NCI-H524 (cell line): ENCODE measurements at places on chromosomes 1 and 21.

DNA sequence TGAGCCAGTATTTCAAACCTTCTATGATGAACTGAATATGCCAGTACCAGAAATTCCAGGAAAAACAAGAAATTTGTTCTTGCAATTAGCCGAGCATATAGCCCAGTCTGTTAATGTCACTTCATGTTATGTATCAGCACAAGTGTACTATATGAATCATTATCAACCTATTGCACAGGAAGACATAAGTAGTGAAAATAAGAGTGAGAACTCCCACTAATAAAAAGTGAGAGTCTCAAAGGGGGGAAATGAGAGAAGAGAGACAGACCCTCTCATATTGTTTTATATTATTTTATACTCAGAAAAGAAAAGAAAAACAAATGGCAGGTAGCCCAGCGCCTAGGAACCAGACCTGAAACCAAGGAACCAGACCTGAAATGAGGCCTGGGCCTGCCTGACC is 16.2 kb downstream of the JMJD4 start:
- DNase-seq, result no peak

DNA sequence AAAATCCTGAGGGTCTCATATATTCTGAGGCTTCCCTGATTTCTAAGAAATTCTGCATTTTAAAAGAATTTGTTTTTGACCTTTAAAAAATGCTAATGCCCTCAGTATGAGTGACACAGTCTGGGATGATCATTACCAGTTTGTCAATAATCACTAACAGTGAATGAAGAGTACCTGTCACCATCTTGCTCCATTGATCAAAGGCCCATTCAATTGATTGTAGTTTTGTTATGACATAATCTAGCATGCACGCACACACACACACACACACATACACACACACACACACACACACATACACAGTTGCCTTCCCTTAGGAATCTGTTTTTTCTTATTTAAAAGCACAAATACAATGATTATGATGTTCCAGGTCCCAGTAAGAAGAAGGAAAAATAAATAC is 250.4 kb downstream of the NFIA start:
- no peak for DNase-seq

GRCh38 chr1:20421441-20421840 is 64.6 kb downstream of the CAMK2N1 start:
- DNase-seq, result no peak

DNA sequence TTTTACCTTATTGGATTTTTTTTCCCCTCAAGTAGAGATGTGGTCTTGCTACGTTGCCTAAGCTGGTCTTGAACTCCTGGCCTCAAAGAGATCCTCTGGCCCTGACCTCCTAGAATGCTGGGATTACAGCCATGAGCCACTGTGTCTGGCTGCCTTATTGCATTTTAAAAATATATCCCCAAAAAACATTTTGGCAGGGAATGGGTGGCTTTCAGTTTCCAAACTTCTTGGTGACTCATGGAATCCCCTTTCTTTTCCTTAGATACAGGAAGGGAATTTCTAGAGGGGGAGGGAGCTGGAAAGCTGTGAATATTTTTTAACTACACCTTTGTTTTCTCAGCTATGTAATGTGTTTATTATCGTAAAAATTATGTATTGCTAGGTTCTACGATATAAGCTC is 73.3 kb downstream of the SNRPE start:
- DNase-seq, result no peak

DNA sequence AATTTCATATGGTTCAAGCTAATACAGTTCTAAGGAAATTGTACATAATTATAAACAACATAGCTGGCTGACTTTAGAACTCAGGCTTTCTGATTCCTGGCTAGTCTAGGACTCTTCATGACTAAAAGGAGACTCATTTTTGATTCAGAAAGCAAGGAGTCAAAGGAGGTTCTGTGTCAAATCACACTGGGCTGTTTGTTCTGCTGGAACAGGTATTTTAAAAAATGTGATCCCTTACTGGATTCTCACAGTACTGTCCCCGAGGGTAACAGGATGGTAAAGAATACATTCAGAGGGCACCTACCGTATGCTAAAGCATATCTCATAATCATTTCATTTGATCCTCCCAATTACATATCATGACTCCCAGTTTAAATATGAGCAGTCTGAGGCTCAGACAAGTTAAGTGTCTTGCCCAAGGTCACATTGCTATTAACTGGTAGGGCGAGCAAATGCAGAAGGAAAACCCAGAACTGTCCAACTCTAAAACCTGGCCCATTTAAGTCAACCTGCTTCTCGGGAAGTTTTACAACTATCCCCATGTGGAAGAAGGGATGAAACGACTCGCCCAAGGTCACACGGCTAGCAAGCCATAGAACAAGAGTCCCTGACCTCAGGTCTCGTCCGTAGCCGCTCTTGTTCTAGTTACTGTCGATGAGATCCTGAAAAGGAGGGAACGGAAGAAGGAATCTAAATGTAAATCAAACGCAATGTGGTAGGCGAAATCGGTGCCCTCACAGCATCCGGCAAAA is 675 bp downstream of the MYSM1 start:
- peak; percentile 8 for DNase-seq

- peak; percentile 62 for DNase-seq
Measured at GRCh38 chr1:229579059-229579673, 20.7 kb upstream of the ABCB10 start.

DNA sequence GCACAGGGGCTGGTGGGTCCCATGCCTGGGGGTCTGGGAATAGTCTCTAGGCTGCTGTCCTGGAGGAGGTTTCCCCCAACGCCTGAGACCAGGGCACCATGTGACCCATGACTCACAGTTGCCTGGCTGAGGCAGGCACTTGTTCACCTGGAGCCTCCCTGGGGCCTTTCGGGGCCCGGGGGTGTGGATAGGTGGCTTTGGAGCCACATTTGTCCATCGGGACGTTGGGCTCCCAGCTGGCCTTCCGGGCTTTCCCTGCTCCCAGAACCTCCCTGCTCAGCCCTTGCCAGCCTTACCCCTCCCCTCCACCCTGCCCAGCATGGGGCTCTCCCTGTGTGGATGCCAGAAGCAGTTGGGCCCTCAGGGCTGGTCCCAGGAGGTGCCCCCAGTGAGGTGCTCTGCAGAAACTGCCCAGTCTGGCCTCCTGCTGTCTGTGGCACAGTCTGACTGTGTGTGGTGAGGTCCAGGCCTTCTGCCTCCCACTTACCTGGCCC is 14.2 kb downstream of the COL6A1 start:
- no peak for DNase-seq

DNA sequence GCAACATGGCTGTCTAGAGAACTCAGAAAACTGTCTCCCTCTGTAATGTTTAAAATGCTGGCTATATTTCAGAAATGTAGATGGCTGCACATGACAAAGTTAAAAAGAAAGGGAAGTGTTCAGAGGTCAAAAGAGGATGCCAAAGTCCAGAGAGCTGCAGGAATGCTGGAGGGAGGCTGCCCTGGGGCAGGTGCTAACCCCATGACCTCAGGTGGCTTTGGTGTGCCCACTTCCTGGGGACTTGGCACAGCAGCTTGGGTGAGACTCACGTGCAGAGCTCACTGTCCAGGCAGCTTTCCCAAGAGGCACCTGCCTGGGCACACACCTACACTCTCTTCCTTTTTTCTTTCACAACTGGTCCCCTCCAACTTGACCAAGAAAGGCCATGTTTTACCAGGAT is 256.4 kb downstream of the KCNJ6 start:
- DNase-seq, result no peak

- DNase-seq, result no peak
Measured at GRCh38 chr21:45736042-45736689, 92.6 kb downstream of the PCBP3 start.

DNA sequence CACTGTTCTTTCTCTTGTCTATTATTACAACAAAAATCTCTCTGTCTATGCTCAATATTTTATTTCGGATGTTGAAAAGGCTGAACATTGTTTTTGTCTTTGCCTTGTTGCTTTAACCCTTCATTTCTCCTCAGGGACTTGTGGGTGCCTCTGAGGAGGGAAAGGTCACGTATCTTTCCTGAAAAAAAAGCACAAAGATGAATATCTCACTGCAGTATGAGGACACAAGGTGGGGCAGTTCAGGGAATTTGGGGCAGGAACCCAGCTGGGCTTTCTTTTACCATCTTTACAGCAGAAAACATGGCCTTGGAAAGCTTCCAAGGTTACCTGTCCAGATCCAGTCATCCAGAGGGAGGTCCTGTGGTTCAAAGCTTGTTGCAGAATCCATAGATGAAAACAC is 99.1 kb upstream of the LPGAT1 start:
- DNase-seq, result no peak

GRCh38 chr1:45846931-45847330 is 43.5 kb downstream of the MAST2 start:
- no peak for DNase-seq

GRCh38 chr1:41846625-41847405 is 71.9 kb downstream of the HIVEP3 start:
- no peak for DNase-seq

DNA sequence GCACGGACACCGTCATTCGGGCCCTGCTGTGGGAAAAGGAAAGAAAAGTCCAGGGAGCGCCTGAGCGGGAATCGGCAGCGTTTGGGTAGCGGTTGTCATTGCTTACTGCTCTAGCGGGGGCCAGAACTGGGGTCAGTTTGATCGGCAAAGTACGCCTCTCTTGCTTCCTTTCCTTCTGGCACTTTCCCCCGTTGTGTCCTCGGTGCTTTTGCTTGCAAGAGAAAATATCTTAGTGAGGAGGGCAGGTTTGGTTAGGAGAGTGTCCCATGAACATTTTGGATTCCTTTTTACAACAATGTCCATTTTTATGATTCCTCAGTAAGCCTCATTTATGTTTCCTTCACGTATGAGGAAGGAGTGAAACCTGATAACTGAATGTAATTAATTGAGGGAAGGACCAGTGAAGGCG is 670 bp downstream of the ST3GAL3 start:
- no peak for DNase-seq

GRCh38 chr1:208683141-208683540 is 439.0 kb upstream of the PLXNA2 start:
- DNase-seq, result peak; percentile 1

DNA sequence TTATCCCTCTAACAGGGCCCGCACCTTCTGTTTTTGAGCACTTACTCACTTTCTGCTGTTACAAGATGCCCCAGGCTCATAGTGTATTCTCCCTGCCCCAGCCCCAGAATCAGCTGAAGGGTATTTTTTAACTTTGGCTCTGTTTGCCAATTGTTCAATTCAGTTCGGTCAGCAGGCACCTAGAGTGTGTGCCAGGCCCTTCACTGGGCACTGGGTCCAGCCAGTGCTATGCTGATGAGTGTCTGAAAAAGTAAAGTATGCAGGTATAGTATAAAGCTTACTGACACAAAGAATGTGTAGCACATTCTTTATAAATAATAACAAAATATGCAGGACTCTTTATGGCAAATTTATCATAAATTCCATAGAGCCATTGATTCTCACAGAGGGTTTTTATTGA is 35.0 kb downstream of the FHAD1 start:
- no peak for DNase-seq

DNA sequence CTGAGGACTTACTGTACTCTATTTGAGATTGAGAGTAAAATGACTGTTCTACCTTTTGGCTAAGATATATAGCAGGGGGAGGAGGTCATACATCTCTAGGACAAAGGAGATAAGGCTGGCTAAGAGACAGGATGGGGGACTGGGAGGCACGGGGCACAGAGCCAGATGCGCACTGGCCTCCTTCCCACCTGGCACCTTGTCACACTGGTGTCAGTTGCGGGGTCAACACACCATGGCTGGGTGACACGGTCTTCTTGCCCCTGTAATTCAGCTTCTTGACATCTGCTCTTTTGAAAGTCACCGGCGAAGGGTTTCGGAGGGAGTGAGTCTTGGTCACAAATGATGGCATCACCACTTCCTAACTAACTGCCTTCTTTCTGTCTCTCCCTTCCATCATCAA is 177.3 kb downstream of the ZSCAN20 start:
- no peak for DNase-seq

DNA sequence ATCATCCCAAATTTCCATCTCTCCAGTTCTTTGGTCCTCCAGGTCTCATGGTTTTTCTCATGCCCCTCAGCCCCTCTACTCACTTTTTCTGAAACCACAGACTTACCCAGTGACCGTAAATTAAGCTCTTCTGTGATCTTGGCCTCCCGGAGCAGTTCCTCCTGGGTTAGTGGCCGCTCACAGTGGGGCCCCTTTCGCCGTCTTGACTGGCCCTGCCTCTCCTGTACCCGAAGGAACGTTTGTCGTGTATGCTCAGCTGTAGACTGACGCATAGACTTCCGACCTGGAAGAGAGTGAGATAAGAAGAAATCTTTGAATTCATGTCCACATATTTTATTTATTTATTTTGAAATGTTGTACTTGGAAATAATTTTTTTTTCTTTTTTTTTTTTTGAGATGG is 5.8 kb downstream of the VPS72 start:
- DNase-seq, result no peak

DNA sequence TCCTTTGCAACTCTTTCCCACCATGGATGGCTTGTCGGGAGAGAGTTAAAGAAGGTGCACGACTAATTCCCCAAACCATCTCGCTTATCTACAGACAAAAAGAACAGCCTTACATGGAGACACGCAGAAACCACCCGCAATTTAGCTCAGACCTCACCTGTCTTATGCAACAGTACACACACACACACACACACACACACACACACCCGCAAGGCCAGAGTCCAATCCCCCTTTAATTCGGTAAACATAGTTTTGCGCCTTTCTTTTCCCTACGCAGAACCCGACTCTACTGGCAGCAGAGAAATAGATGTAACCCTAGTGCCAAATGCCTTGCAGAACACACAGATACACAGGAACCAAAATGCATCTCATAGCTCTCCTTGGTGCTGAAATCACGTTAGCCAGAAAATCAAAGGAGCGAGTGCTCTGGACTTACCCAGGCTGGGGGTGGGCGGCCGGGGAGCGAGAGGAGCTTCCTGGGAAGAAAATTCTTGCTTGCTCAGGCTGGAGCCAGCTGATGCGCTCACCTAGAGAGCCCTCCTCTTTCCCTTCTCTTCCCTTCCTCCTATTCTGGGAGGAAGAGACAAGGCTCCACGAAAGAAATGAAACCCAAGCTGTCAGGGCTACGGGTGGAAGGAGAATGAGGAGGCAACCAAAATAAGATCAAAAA is 470 bp downstream of the TNR start:
- no peak for DNase-seq

- peak; percentile 53 for DNase-seq
Measured at GRCh38 chr1:27218736-27219135, 15.7 kb upstream of the WDTC1 start.

GRCh38 chr1:61504305-61504704 is 220.6 kb downstream of the TM2D1 start:
- DNase-seq, result no peak

GRCh38 chr1:202237052-202237451 is 43.5 kb downstream of the LGR6 start:
- DNase-seq, result peak; percentile 76

DNA sequence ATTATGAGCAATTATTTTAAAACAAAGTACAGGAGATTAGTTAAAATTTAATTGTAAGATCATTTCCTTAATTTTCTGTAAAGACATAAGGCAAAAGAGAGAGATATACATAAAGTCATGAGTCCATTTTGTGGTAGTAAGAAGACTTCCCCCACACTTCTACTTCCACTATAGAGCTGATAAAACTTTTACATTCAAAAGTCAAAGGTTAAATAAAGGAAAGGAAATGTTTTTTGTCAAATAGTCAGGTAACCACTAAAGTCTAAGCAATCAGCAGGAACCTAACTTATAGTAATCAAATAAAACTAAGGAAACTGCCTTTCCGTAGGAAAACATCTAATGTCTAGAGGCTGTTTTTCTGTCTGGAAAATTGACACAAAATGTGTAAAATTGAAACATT is 110.9 kb downstream of the DENND1B start:
- no peak for DNase-seq
